ENCODE measurements at places on chromosomes 13 and 19.

- DNase-seq, result no peak
Measured at GRCh38 chr19:8648240-8648639, 17.8 kb downstream of the NFILZ start.

DNA sequence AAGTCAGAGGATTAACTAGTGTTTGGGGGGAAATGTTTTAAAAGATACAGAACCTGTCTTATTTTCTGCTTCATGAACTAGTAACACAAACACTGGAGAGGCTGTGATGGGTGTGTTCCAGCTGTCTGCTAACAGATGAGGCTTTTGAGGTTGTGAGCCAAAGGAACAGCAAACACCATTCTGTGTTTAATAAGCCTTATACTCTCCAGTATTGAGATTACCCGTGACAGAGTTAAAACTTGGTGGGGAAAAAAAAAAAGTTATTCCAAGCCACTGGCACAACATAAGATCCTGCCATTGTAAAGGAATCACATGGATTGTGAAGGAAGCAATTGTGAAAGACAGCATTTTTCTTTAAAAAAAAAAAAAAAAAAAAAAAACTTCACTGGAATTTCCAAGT lies 48.4 kb downstream of the KCTD12 start:
- DNase-seq, result no peak

DNA sequence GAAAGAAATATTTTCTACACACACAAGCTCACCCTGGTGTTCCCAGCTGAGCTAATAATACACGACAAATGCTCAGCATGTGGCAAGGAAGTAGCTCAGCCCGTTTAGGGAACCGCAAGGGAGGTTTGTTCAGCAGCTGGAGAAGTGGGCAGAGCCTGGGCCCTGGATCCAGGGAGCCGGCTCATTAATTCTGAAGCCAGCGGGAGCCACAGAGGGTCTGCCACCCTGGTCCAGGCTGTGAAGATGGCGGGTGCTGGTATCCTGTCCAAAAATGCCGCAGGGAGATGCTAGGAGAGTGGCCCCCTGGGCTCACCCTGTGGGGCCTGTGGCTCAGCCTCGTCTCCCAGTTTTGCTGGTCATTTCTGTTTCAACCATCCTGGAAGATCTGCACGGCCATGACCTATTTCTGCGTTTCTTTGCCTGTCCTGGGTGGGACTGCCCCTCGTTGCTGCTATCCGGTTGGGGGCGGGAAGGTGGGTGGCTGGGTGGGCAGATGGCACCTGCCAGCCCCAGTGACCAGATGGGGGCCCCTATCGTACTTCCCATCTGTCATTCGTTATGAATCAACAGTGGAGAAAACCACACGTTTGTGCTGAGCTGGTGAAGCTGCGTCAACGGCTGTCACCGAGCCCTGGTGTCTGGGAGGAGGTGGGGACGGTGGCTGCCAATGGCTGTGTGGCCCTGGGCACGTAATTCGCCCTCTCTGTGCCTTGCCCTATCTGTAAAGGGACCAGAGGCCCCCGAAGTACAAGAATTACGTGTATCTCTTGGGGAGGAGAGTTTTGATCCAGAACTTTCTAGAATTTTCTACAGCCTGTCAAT lies 2.7 kb upstream of the GNA15 start:
- peak; percentile 46 for DNase-seq

- no peak for DNase-seq
Measured at GRCh38 chr19:46076951-46077814, 36.4 kb upstream of the IGFL4 start.

DNA sequence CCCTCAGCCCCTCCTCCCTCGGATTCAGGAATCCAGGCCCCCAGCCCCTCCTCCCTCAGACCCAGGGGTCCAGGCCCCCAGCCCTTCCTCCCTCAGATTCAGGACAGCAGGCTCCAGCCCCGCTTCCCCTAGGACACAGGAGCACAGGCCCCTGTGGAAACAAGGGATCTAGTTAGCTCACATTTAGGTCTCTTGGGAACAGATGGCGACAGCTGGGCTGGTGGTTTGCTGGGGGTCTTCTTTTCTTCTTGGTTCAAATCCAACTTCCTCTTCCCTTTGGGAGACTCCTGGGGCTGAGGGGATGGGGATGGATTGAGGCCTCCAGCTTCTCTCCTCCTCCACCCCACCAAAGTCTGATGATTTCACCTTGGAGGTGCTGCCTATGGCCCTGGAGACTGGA lies 19.6 kb downstream of the ZNF575 start:
- DNase-seq, result no peak

- no peak for DNase-seq
Measured at GRCh38 chr13:40340368-40341095, 325.9 kb downstream of the FOXO1 start.

- no peak for DNase-seq
Measured at GRCh38 chr13:99577934-99578917, 77.0 kb downstream of the TM9SF2 start.

GRCh38 chr13:104086759-104087158 lies 1020.5 kb upstream of the SLC10A2 start:
- DNase-seq, result no peak

GRCh38 chr13:28527629-28528028 lies 32.7 kb upstream of the FLT1 start:
- DNase-seq, result no peak

- DNase-seq, result no peak
Measured at GRCh38 chr19:10774893-10775292, 57.0 kb downstream of the DNM2 start.

- no peak for DNase-seq
Measured at GRCh38 chr13:100734194-100734720, 59.7 kb upstream of the TMTC4 start.

GRCh38 chr19:28210886-28211285 lies 1002.1 kb downstream of the UQCRFS1 start:
- DNase-seq, result no peak

GRCh38 chr13:77774181-77774580 lies 76.7 kb downstream of the SLAIN1 start:
- no peak for DNase-seq

- DNase-seq, result no peak
Measured at GRCh38 chr19:39582442-39582841, 19.9 kb upstream of the LGALS13 start.

- no peak for DNase-seq
Measured at GRCh38 chr19:38034492-38034860, 127.5 kb downstream of the SIPA1L3 start.

DNA sequence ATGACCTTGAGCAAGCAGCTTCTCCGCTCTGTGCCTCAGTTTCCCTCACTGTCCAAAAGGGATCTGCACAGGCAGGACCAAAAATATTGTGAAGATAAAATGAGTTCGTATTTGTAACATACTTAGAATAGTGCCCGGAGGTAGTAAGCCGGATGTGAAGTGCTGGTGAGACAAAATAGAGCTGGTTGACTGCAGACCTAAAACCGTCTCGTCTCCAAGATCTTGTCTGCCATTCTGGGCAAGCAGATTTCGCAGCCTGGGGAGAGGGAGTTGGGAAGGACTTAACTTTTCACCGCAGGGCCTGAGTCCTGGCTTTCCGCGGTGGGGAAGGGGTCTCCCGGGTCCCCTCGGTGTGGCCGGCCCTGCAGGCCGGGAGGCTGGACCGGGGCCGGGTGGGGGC lies 8.2 kb upstream of the BBC3 start:
- no peak for DNase-seq

DNA sequence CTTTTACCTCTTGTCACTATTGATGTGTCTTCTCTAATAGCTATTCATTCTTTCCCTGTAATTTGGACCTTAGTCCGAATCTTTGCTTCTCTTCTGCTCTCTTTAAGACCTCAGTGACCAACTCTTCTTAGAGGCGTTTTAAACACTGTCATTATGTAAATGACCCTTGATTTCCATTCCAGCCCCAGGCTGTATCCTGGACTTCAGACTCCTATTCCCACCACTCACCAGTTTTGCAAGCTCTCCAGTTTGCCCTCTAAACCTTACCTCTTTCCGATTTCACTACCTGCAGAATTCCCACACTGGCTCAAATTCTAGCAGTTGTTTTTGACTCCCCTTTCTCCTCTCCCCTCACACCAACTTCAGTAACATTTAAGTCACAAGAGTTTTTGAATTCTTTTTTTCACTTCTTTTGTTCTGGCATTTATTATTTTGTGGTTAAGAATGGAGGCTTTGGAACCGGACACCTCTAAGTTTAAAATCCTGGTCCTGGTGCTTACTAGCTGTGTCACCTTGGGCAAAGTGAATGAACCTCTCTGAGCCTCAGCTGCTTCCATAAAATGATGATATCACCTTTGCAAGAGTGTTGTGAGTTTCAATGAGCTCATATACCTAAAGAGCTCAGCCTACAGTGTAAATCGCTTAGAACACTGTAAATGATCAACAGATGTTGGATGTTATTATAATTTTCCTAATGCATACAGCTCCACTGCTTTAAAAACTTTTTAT lies 13.6 kb upstream of the HMGB1 start:
- no peak for DNase-seq

- no peak for DNase-seq
Measured at GRCh38 chr13:25920277-25920676, 131.5 kb downstream of the SHISA2 start.

GRCh38 chr13:101120007-101120406 lies 296.3 kb downstream of the NALCN start:
- no peak for DNase-seq

GRCh38 chr13:92321174-92321573 lies 905.4 kb upstream of the GPC6 start:
- DNase-seq, result no peak

- DNase-seq, result peak; percentile 43
Measured at GRCh38 chr13:113927661-113928581, 46.0 kb downstream of the C13orf46 start.

GRCh38 chr13:59279028-59279427 lies 884.7 kb downstream of the DIAPH3 start:
- DNase-seq, result no peak

DNA sequence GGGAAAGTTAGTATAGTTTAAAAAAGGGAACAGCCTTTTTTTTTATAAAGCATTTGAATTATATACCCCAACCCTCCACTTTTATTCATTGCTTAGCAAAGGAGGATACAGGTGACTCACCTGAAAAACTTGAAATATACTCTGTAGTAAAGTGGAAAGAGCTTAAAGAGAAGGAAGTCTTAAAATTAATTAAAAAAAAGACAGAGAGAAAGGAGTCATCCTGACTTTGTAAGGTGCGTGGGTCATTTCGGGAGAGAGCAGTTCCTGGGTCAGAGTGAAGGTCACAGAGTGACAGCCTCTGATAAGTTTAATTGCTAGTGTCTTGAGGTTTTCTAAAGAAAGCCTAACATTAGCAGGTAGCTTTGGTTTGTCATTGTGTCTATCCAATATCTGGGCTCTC lies 310.3 kb downstream of the KLF5 start:
- no peak for DNase-seq

- no peak for DNase-seq
Measured at GRCh38 chr13:46571189-46571908, 18.4 kb downstream of the LRCH1 start.

DNA sequence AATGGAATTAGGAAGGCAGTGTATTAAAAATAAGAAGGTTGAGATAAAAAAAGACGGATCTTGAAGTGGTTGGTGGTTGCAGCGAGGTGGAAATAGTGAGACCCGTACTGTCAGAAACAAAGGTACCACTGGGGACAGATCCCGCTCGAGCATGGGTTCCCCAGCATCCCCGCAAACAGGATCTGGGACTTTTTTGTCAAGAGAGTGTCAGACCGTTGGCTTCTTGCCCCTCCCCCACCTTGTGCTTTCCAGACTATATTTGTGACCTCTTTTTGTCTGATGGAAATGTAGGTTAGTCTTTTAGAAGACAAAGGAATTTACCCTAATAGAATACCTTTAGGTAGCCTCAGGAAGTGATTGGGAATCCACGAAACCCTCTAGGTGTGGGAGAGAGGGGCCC lies 4.2 kb downstream of the GATAD2A start:
- DNase-seq, result no peak

DNA sequence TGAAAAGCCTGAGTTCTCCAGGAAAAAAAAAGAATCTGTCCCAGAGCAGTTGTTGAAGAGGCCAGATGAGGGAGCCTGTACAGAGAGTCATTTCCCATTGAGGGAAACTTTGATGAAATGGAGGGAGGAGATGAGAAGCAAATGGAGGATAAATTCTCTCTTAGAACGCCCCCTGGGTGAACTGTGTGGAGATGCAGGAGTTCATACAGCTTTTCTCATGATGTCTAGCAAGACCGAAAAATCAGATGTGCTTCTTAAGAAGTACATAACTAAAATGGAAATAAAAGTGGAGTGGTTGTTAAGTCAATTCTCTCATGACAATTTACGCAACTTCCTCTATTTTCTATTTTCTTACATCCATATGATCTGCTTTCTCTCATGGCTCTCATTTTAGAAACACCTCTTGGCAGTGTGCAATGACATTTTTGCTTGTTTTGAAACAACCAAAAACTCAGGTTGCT lies 1263.1 kb downstream of the PCDH9 start:
- DNase-seq, result no peak

DNA sequence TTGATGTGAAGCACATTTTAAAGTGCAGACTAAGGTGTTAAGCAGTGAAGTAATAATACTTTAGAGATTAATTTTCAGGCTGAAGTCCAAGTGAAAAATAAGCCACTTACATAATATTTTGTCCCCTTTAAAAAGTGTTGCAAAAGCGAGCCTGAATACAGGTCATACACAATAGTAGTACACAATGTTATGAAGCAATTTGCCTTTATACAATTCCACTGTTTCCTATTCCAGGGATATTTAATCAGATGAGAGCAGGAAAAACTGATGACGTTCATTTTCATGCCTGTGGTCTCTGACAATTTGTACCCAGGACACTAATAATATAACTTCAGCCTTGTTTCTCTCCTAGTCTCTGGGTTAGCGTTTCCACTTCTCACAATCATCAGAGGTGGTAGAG lies 916.7 kb downstream of the PCDH9 start:
- no peak for DNase-seq

DNA sequence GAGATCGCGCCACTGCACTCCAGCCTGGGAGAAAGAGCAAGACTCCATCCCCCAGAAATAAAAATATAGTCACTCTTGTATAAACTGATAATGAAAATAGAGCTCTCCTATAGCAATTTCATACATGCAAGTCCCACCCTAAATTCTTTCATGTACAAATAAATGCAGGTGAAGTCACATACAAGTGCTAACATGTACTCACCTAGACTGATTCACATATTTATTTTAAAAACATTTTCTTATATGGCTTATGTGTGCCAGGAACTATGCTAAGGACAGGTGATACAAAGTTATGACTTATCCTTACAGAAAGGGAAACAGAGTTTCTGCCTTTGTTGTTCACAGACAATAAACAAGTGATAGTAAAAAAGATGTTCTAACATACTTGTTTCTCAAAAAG lies 32.0 kb downstream of the USP12 start:
- no peak for DNase-seq

All from naive thymus-derived CD8-positive, alpha-beta T cell (primary cell).